GF-D8 (cell line): ENCODE measurements at places on chromosomes 1 and 21.

DNA sequence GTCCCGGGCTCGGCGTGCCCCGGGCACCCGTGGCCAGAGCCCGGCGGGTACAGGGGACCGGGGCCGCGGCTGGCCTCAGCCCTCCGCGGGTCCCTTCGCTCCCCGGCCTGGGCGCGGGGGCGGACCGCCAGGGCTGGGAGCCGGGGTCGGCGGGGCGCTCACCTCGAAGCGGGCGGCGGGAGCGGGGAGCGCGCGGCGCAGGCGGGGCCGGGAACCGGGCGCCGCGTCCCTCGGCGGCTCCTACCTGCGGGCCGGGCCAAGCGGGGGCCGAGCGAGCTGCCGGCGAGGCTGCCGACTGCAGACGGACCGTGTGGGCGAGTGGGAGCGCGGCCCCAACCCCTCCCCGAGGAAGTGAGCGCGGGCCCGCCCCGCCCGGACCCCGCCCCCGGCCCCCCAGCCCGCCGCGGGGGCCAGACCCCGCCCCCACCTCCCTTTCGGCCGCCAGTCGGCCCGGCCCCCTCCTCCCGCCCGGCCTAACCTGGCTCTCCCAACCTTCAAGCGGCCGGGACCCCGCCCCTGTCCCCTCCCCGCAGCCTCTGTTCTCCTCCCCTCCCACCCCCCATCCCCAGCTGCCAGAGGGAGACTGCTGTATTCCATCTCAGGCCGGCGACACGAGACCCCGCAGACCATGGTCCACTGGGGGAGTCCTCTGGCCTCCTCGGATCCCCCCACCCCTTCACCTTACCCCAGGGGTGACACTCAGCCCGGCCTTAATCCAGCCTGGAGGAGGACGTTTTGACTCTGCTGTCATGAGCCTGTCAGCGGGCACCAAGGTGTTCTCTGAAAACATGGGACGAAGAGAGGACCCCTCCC lies at the start of gene FHL3:
Gene FHL3 (minus strand): TSS at position 320 of the 813 bp plus-strand sequence. CDS start 6,102 bp downstream, outside the sequence.
- peak; percentile 40 for DNase-seq

GRCh38 chr21:30146558-30147282 lies 19.9 kb downstream of the CLDN17 start:
- no peak for DNase-seq

DNA sequence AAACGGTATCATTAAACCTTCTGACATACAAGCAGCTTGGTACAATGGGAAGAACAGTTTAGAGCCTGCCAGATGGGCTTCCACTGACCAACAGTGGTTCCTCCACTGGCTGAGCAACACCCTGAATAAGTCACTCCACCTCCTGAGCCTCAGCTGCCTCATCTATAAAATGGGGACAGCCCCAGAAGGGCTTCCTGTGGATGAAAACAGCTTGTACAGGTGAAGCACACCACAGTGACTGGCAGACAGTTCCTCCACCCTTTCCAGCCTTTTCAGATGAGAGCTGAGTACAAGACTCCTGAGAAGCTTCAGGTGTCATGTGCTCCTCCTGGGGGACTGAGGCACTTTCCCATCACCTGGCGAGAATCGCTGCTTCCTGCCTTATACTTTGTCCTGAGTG lies 2.1 kb downstream of the CAPZB start:
- no peak for DNase-seq

- no peak for DNase-seq
Observed at GRCh38 chr1:173297798-173298391, 90.8 kb upstream of the TNFSF4 start.

- no peak for DNase-seq
Observed at GRCh38 chr21:38797470-38797869, 8.3 kb upstream of the ETS2 start.

- DNase-seq: no peak
Observed at GRCh38 chr1:61170328-61171238, 88.2 kb downstream of the NFIA start.

- DNase-seq: no peak
Observed at GRCh38 chr21:43639470-43640353, 19.6 kb downstream of the HSF2BP start.

- no peak for DNase-seq
Observed at GRCh38 chr1:34057347-34058130, 107.5 kb downstream of the CSMD2 start.

GRCh38 chr1:114564141-114564540 lies 17.3 kb downstream of the BCAS2 start:
- DNase-seq: no peak

DNA sequence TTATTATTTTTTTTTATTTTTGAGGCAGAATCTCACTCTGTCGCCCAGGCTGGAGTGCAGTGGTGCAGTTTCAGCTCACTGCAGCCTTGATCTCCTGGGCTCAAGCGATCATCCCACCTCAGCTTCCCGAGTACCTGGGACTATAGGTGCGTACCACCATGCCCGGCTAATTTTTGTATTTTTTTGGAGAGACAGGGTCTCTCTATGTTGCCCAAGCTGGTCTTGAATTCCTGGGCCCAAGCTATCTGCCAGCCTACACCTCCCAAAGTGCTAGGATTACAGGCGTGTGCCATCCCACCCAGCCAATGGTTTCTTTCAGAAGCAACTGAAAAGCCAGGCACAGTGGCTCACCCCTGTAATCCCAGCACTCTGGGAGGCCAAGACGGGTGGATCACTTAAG lies 2.3 kb downstream of the KRTCAP2 start:
- no peak for DNase-seq
